GM03348 (cell line): ENCODE measurements at places on chromosomes 7 and 10.

DNA sequence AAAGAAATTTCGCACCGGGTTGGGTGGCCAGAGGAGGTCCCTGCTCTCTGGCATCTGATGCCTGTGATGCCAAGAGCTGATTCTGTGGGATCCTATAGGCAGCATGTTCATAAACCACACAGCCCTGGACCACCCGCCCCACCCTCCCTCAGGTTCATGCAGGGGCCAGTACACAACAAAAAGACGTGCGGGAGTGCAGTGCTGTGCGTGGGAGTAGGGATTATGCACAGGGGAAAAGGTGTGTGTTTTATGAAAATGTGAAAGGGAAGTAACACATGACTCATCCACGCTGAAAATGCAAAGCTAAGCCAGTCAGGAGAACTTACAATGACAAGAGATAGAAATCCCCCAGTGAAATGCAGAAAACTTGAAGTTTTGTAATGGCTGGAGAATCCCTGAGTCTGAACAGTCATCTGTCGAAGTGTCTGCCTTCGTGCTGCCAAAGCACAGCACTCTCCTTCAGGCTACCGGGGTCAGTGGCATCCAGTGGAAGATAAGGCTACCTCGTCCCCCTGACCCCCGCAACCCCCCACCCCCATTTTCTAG, 1.1 kb downstream of the KIAA1217 start:
- peak; percentile 51 for DNase-seq

GRCh38 chr10:14838582-14839304, 637 bp downstream of the HSPA14 start:
- peak; percentile 54 for DNase-seq

DNA sequence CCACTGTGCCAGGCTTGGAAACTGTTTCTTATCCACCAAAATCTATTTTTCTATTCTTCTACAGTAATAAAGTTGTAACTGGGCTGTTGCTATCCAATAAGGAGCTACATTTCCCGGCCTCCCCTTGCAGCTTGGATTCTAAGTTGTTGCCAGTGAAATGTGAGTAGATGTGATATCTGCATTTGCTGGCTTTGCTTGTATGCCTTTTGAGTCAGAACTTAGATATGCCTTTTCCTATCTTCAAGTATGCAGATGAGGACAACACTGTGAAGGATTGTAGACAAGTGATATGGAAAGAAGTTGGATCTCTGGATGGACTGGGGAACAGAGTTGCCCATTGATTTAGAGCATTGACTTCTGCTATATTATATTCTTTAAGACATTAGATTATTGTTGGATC, 236.9 kb downstream of the REEP3 start:
- no peak for DNase-seq

GRCh38 chr7:83976302-83976701, 218.3 kb downstream of the SEMA3A start:
- peak; percentile 47 for DNase-seq

DNA sequence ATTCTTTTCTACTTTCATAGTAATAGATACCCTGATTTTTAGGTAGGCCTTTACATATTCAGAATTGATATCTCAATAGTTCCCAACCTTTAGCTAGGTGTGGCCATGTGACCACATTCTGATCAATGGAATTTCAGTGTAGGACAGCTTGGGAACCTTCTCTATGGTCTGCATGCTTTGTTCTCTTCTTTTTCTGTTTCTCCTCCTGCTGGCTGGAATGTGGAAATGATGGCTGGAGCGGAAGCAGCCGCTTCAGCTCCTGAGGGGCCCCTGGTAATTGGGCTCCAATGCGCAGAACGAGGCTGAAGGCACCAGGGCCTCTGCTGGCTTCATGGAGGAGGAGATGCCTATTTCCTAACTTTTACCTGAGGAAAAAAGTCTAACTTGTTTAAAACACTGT, 152.6 kb downstream of the ZMYND11 start:
- no peak for DNase-seq

DNA sequence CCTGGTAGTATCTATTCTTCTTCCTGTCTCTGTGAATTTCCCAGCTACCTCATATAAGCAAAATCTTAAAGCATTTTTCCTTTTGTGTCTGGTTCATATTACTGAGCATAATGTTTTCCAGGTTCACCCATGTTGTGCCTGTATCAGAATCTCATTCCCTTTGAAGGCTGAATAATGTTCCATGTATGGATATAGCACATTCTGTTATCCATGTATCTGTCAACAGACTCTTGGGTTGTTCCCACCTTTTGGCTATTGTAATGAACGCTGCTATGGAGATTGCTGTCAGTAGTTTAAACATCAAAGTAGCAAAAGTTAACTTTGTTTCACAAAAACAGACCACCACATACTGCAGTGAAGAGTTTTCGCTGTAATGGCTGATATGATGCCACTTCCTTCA, 99.9 kb downstream of the NSUN6 start:
- DNase-seq = no peak

GRCh38 chr7:83161186-83161585, 1.5 kb downstream of the PCLO start:
- DNase-seq = no peak

DNA sequence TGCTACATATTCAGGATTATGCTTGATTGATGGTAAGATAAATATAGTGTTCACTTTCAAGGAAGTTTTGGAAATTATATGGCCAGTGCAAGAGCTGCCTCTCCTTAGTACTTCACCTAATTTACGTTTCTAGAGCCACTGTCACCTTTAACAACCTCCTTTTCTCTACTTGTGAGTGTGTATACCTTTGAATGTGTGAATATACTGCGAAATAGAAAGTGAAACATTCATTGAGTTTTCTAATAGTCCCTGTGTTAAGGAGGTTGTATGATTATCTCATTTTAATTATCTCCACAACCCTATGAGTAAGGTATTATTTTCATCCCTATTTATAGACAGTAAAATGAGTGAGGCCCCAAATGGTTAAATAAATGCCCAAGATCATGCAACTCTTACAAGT, 1050.5 kb downstream of the XPNPEP1 start:
- no peak for DNase-seq

DNA sequence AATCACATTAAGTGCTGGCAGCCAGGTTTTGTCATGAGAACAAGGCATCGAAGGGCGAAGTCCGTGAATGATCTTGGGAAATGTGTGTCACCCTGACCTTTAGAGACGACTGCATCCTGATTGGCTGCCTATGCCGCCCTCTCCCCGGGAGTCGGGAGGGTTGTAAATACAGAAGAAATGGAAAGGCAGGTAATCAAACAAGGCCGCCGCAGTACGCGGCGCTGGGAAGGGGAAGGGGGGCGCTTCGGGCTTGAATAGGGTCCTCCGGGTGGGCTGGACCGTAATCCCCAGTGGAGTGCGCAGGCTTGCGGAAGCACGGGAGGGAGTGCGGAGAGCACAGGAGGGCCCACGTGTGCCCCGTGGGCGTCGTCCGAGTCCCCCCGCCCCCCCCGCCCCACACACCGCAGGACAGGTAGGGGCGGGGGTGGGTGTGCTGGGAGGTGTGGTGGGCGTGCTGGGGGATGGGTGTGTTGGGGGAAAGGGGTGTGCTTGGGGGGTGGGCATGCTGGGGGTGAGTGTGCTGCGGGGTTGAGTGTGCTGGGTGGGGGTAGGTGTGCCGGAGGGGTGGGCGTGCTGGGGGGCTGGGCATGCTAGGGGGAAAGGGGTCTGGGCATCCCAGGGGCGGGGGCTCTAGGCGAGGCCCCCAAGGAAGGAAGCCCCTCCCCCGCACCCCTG, 169.4 kb downstream of the ARHGAP12 start:
- peak; percentile 55 for DNase-seq

DNA sequence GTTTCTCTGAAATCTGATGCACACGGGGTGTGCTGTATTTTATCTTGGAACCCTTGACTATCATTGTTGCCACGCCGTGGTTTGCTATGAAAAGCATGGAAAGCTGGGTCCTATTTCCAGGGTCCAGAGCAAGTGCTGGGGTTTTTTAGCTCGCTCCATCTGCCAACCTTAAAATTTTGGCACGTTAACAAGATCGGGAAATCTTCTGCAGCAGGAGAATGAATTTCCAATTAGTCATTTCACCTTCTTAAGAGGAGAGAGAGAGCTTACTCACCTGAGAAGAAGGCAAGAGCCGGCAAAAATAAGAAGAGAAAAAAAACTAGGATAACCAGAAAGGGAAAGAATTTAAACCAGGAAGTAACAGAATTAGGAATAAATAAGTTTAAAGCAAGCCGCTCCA, 223.6 kb upstream of the CELF2 start:
- no peak for DNase-seq

DNA sequence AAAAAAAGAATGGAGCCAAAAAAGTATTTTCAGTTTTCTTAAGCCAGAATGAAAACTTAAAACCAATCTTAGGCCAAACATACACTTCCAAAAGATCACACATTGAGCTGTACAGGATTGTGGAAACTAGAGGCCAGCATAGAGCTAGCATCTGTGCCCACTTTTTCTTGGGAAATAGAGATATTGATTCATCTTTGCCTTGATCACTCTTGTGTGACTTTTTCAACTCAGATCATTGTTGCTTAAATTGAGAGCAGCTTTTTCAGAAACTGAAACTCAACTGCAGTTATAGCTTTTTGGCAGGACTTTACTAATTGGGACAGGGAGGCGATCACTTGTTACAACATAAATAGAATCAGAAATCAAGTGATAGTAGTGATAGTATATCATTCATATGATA, 132.2 kb downstream of the PRKG1 start:
- DNase-seq = no peak

DNA sequence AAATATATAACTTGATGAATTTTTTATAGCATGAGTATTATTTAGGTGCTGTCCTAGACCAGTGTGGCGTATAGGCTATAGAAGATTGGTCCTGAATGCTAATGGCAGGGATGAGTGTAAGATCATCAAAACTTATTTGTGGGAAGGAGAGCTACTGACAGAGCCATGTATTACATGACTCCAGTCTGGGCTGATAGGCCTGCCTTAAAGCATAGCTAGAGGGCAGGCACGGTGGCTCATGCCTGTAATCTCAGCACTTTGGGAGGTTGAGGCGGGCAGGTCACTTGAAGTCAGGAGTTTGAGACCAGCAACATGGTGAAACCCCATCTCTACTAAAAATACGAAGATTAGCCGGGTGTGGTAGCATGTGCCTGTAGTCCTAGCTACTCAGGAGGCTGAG, 198.1 kb upstream of the KLF14 start:
- no peak for DNase-seq

DNA sequence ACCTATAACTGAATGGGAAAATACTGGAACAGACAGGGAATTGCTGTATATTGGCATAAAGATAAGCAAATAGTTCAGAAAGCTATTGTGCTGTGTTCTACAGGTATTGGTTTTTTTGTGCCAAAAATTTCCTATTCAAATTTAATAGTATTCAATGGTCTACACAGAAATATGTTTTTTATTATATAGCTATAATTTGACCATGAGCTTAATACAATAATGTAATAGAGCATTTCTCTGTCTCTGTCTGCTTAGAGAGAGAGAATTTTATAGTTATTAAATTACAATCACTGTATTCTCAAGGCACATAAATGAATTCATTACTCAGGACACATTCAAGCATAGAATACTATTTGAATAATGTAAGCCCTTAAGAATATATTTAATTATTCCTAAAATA, 62.3 kb upstream of the FZD8 start:
- no peak for DNase-seq

DNA sequence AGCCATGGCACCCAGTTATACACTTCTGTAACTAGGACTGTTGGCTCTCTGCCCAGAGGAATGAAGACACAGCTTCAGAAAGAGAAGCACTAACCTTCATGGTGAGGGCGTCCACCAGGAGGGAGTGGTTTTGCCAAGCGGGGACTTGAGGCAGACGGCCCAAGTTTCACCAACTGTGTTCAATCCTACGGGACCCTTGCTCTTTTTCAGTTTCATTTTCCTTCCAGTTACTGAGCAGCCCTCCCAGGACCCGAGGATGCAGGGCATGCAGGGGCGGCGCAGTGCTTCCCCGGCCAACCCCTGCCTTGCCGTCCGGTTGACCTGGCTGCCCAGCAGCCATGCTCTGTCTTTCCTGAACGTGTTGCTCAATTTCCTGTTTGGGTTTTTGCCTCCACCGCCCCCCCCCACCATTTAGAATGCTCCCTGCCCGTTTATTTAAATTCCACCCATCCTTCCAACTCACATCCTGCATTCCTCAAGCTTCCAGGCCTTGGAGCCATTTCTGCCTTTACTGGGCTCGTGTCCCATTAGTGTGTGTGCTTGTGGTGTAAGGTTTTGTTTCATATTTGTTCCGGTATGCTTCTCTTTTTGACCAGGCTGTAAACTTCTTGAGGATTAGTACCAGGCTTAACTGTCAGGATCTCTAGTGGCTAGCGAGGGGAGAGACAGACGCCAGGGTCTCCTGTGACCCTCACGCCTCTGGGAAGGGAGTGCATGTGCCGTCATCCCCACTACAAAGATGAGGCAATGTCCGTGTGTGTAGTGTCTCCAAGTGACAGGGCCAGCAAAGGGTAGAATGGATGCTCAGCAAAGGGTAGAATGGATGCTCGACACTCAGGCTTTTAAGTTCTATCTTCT, 31.6 kb downstream of the IL15RA start:
- DNase-seq = peak; percentile 92

GRCh38 chr7:158530800-158531609, 56.6 kb downstream of the PTPRN2 start:
- DNase-seq = no peak

- DNase-seq = no peak
These were observed 20.7 kb downstream of the MTURN start for GRCh38 chr7:30155481-30155880.

DNA sequence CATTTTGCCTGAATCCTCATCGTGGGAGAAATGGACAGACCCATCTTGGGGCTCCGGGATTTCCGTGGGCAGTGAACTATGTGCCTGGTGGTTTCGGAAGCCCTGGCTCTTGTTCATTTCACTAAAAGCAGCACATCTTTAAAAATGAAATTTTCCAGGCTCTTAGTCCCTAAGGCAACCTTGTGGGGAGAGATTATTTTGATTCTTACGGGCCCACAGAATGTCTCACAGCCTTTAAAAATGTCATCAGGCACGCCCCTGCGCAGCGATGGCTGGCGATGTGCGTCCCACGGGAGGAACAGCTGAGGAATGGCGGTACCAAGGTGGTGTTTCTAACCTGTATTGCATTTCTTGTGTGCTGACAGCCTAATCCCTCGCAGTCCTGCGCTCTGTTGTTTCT, 189.7 kb downstream of the CCDC3 start:
- DNase-seq = no peak
